ENCODE measurements at places on chromosomes 2 and 18. TPM values are rescaled to one million over a fixed set of nuclear protein-coding genes. Genes with fewer than 3 reads are reported as not detected.
A peak's percentile ranks its signal among the peaks of the same experiment; 100 is the strongest.

CYRIA gene
- 3.9 TPM for total RNA-seq

LIMS2 gene
- total RNA-seq, result 1.3 TPM

ABHD1 gene
- total RNA-seq, result 0.19 TPM

DIPK1C gene
- 0.07 TPM for total RNA-seq

C2orf80 gene
- not detected for total RNA-seq

FTCDNL1 gene
- total RNA-seq, result 3.3 TPM

SIX3 gene
- not detected for total RNA-seq

CHRNG gene
- total RNA-seq, result not detected

FBXO41 gene
- 16.5 TPM for total RNA-seq

TFCP2L1 gene
- total RNA-seq, result 6.4 TPM

GRCh38 chr2:222734703-222735014 lies 63.2 kb downstream of the MOGAT1 start:
- DNase-seq, result no peak

DNA sequence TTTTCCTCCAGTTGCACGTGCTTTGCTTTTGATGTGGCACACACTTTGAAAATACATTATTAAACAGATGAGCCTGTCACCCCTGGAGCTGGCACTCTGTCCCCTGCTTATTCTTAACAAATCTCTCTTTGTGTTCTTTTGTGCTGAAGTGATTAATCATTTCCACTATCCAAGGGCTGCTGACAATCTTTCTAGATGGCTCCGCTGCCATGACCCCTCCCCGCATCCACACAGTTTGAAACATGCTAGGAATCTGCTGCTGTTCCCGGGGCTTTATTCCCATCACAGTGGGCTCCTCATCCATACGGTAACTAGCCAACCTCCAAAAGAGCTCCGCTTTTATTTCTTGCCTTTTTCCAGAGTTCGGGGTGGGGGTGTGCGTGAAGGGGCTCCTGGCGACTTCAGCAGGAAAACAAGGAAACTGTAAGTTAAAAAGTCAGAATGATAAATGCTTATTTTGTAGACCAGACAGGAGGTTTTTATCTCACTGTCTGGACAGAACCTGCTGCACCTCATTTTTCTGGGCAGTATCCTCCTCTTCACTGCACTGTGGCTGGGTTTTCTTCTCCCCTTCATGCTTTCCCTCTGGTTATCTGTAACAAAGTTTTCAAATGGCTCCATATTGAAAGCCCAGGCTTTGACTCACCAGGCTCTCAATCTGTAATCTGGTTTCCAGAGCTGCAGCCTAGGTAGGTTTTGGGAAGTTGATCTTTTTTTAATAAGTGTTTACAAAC lies 319.7 kb downstream of the AFF3 start:
- DNase-seq, result peak; percentile 68

DNA sequence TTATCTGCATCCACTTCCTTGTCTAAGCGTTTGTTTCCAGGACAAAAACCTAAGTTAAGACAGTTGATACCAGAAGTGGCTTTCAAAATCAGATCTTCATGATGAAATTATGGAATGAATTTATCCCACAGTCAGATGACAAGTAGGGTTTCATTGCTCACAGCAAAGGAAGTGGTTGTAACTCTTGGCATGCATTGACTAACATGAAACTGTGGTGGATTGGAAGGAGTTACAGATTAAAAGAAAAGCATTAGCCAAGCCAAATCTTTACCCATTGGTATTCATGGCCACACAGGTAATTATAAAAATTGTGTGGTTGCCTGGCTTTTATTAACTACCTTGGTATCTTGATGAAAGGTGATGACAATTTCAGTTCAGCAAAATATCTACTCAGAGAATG lies 438.0 kb upstream of the NXPH2 start:
- no peak for DNase-seq

DNA sequence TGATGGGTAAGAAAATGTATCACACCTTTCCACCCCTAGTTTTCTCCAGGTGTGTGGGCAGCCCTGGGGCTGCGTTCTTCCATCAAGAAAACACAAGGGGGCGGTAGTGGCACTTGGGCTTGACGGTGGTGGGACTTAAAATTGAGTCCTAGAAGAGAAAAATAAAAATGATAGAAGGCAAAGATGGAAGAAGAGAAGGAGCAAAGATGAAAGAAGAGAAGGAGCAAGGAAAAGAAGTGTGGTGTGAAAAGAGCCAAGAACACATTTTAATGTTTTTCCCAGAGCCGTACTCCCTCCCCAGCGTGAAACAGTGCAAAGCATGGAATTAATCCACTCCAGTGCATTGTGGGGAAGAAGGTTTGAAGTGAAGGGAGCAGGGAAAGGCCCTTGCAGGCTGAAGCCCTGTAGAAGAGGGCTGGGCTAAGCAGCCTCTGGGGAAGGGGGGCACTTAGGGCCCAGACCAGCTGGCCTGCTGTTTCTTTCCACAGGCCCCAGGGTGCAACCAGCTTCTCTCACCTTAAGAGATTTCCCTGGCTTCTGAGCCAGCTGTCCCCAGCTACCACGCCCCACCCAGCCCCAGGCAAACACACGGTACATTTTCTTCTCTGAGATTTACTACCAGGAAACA lies 256.8 kb downstream of the RNF152 start:
- peak; percentile 83 for DNase-seq

- no peak for DNase-seq
Observed at GRCh38 chr2:82275599-82275998, 1971.0 kb upstream of the LRRTM1 start.

- DNase-seq, result no peak
Observed at GRCh38 chr2:240628808-240629618, 3.7 kb downstream of the GPR35 start.

DNA sequence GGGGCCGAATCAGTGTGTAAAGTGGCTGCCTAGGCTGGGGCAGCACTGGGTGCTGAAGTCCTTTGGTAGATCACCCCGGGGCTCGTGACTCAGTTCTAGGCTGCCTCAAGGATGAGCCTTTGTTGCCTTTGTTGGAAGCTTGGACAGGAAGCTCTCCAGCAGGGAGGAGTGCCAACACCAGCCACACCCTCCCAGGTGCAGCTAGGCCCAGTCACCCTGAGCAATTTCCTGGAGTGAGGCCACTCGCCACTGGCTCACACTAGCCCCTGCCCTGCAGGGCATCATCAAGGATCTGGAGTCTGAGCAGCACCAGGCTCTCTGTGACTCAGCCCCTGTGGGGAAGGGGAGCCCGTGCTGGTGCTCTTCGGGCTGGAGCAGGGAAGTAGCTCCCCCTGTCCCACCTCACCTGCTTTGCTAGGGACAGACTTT lies 6.7 kb upstream of the SDC1 start:
- peak; percentile 64 for DNase-seq

DNA sequence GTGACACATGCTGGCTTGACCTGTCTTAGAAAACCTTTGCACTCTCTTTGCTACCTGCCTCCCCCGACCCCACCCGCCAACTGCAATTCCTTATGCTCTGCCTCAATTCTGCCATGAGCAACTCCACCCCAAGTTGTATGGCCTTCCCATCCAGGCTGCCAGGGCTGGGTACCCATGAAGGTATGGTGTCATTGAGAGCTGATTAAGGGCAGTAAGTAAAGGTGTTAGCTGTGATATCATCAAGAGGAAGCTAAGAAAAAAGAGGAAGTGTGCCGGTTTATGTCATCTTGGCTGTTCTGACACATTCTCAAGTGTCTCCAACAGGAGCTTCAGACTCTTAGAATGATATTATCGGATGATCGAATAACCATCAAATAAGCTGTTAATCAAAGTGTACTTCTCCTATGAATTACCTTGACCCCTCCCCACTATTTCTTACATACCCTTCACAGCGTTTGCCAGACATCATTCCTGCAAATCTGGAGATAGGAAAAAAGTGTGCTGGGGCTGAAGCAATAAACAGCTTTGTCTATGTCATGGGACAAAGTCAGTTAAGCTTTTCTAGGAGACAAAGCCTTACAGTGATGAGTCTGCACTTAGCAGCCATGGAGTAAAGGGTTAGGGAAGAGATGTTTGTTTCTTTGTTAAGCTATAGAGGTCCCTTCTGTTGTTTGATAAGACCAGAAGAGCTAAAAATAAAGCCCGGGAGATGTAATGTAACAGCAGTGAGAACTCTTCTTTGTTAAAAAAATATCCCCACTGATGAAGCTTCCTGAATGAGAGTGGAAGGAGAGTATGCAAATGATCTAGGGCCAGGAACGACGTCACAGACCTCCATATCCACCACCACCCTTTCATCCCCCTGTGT lies 40.4 kb upstream of the SMAD2 start:
- DNase-seq, result no peak

DNA sequence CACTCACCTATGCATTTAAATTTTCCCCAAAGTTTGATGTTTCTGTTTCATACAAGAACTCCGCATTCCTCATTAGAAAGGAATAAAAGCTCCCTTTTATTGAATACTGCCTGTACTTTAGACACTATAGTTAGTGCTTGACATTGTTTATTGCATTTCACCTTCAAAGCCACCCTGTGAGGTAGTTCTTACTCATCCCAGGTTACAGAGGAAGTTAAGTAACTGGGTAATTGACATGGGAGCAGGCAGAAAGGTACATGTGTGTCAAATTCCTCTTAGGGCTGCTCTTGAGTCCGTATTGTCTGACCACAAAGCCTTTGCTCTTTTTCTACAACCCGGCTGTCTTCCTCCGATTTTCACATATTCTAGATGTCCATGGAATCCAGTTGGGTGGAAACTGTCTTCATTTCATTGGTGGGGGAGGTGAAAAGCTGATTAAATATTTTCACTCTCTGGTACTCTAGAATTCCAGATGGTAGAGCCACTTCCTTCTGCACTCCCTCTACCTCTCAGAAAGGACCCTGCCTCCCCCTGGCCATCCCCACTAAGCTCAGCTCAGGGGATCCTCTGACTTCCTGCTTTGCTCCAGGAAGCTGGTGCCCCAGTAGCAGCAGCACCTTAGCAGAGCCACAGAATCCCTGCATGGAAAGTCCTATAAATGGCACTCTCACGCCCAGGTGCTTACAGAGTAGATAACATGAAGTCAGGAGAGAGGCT lies 319.2 kb downstream of the LRATD1 start:
- DNase-seq, result no peak

- peak; percentile 91 for DNase-seq
Observed at GRCh38 chr2:174012347-174013314, 47.5 kb upstream of the SP3 start.

All from GM23338 (cell line).